Testis (tissue), 5 donors: ENCODE measurements at places on chromosomes 1 and 21.

GRCh38 chr1:47189844-47190508, at the start of gene PDZK1IP1:
TSS of gene PDZK1IP1 (minus strand) at chr1:47190036. CDS start at chr1:47189932, 104 bp downstream.
- DNase-seq = peak; percentile 68

GRCh38 chr1:205972081-205972480, 28.8 kb upstream of the SLC26A9 start:
- no peak for DNase-seq

DNA sequence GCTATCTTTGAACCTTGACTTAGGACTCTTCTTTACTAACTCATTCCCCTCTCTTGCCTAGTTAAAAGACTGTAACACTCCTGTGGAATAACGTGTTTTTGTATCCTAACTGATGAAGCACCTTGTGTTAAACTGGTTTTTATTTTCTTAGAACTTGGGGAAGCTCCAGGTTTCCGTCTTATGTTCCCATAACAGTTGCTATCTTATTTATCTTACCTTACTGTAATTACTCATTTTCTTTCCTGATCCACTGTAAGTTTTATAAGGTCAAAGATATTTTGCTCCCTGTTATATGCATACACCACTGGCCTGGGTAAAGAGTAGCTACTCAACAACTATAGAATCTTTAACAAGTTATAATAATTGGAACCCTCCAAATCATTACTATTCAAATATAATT, 43.1 kb downstream of the RPL5 start:
- DNase-seq = no peak

DNA sequence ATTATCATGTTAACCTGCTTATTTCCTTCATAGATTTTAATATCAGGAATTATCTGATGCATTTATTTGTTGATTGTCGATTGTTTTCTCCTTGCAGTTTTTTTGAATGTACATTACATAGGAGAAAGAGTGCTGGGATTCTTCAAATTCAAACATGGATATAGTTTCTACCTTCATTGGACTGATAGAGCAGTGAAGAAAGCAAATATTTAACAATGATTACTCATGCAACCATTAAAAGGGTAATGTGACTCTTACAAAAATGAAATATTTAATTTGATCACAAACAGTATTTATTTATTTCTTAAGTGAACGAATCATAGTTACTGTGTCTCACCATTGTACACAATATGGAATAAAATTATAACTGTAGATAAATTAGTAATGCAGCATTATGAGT, 350.9 kb downstream of the BRINP3 start:
- no peak for DNase-seq

DNA sequence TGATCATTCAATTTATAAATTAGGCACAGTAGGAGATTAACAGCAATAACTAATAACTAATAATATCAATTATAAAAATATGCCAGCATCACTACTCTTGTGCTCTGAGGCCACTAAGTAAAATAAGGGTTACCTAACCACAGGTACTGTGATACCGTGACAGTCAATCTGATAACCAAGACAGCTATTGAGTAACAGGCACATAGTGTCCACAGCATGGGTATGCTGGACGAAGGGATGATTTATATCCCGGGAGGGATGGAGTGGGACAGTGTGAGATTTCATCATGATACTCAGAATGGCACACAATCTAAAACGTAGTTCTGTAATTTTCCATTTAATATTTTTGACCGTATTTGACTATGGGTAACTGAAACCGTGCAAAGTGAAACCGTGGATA, 39.4 kb downstream of the CD46 start:
- DNase-seq = no peak

DNA sequence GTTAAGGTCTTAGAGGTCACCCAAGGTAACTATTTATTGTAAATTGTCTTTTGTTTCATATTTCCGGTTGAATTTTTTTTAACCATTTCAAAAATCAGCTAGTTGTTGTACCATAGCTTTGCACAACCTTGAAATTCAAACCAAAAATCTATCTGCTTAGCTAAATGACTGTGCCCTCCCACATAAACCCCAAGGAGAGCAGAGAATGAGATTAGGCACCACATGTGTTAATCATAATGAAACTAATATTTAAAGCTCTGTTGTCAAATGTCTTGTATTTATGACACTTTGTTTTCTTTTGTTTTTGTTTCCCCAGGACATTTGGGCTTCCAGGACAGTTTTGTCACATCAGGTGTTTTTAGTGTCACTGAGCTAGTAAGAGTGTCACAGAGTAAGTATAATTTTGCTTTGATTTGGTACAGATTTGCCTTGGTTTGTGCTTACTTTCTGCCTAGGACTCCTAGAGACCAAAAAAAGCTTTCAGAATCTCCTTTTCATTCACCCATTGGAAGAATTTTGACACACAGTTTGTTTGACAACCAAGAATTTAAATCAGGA, 249.9 kb downstream of the NFIA start:
- DNase-seq = no peak
